ENCODE measurements at places on chromosomes 6 and 20.

DNA sequence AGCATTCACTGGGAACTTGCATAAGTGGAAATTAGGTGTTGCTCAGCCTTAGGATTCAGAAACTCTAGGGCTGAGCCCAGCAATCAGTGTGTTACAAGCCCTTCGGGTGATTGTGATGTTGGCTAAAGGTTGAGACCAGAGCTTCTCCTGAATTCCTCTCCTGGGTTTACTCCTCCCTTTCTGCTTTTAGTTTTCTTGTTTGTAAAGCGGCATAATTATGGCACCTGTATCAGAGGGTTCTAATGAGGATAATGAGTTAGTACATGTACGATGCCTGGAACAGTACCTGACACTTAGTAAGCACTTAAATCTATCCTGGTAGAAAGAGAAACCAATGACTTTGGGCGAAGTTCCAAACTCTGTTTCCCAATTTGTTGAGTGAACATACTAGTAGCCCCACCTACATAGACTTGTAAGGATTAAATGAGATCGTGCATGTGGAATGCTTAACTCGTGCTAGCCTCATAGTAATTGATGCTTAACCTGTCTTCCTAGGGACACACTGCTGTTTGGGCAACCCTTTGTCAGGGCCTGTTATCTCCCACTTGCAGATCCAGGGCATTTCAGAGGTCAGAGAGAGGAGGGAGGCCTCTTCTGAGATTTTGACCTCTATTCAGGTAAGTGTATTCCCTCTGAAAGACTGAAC lies 932 bp upstream of the EZR start:
- no peak for DNase-seq

DNA sequence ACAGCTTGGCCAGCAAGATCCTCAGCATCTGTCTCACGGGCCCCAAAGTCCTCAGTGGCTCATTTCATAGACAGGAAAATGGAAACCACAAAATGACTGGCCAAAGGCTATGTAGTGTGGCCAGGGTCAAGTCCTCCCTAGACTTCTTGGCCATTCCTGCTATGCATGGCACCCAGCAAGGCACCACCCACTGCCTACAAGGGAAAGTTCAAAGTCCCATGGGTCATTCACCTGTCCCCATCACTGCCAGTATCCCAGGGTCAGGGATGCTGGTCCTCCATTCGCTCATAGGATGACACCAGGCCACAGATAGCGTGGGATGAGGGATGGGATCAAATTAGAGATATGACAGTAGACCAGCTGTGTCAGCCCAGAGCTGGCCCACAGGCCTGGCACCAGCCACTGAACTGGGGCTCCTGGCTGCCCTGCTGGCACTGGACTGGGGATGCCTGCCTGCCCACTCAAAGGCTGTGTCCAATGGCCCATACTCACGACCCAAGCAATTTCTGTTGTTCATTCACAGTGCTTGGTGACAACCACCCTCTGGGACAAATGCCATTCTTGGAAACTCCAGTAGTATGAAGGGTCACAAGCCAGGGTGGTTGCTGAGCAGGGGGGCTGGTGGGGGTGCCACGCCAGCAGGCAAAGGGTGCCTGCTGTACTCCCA lies 11.6 kb downstream of the ADISSP start:
- DNase-seq: no peak

GRCh38 chr6:84618046-84618752 lies 146.2 kb downstream of the TBX18 start:
- no peak for DNase-seq

DNA sequence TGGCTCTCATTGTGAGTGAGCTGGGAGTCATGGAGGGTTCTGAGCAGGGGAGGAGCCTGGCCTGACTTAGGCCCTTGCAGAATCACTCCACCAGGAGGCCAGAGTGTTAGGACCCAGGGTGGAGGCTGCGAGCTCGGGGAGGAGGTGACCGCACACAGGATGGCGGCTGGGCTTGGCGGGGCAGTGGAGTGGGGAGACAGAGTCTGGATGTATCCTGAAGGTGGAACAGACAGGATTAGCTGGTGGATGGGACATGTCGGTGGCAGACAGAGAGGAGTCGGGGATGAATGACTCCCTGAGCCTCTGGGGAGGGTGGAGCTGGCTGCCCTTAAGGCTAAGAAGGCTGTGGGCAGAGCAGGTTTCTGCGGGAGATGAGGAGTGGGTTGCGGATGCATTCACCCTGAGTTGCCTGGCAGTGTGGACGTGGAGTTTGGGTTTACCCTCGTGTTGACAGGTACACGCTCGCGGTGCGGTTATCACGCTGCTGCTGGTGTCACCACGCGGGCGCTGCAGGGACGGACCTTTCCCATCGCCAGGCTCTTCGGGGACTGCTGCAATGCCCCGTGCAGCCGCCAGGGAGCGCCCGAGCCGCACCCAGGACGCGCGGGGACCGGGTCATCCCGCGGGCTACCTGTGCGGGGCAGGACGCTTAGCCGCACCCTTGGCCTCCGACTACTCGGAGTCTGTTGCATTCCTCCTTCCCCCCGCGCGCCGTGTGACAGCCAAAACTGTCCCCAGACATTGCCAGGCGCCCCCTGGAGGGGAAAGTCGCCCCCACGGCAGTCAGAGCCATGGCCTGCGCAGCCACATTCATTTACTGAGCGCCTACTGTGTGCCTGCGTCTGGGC lies 43.0 kb upstream of the PTGIS start:
- peak; percentile 90 for DNase-seq

DNA sequence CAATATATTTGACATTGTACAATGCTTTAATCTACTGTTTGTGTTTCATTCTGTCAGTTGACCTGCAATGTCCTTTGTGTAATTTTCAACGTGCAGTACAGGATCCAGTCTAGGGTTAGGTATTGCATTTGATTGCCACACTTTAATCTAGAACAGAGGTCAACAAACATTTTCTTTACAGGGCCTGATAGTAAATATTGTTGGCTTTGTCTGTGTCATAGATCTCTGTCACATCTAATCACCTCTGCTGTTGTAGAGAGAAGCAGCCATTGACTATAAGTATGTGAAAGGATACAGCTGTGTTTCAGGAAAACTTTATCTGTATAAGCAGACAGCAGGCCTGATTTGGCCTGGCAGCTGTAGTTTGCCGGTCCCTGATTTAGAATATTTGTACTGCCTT lies 39.3 kb downstream of the ATRN start:
- DNase-seq: no peak

- no peak for DNase-seq
These were observed 150.1 kb downstream of the SASH1 start for GRCh38 chr6:148492654-148493290.

GRCh38 chr6:45156075-45156474 lies 172.1 kb upstream of the RUNX2 start:
- DNase-seq: no peak

GRCh38 chr20:675033-675452 lies 559 bp downstream of the SCRT2 start:
- DNase-seq: no peak

DNA sequence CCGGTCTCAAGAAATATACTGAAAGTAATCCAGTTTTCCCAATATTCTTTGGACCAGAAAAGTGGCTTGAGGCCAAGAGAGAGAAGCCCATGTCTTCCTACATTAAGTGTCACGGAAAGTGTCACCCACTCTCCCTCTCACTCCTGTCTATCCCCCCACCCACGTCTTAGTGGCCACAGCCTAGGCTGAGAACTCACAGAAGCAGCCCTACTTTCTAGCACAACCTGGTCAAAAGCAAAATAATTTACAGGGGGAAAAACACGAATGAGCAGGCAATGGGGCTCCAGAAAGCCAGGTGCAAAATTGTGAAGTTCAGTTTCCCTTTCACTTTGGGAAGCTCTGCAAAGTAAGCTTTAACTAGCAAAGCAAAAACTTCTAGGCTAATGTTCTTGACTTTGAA lies 118.0 kb downstream of the OPRM1 start:
- DNase-seq: no peak

DNA sequence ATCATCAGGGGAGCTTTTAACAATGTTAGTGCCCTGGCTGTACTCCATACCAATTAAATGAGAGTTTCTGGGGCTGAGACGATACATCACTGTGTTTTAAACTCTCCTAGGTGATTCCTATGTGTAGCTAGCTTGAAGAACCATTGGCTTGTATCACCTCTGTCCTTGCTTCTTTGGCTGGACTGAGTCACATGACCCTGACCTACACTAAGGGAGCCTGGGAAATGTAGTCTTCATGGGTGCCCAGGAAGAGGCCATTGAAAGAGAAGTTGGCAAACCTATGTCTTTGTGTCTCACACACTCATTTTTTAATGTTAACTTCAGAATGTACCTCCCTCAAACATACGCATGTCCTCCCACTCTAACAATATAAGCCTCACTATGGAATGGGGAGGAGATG lies 506.6 kb downstream of the DHX35 start:
- DNase-seq: peak; percentile 6

GRCh38 chr6:150634176-150634963 lies 34.7 kb downstream of the PLEKHG1 start:
- DNase-seq: no peak

DNA sequence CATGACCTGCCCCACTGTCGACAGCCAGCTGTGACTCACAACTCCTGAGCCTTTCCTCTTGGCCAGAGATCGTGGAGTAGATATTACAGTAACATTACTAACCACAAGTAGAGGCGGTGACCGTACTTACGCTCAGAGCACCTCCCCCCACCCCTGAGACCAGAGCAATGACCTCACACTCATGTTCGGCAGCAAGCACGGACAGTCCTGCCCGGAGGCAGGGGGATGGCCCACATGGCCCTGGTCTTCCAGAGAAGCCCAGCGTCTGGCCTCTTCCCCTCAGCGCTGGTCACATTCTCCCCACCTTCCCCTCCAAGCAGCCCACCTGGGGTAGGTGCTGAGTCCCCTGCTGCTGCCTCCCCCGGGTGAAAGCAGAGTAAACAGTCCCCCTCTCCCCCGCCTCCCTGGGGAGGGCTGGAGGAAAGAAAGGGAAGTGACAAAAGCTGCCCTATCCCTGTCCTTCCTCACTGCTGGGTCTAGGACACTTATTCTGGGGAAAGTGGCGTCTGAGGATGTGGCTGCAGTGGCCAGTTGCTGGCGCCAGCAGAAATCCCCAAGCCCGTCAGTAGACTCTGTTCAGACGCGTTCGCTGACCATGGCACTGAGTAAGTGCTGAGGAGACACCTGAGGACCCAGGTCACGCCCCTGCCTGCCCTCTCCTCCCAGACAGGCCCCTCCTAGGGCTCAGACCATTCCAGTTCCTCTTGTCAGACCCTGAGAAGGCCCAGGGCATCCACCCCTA lies 68.5 kb downstream of the MRPL14 start:
- DNase-seq: peak; percentile 98

DNA sequence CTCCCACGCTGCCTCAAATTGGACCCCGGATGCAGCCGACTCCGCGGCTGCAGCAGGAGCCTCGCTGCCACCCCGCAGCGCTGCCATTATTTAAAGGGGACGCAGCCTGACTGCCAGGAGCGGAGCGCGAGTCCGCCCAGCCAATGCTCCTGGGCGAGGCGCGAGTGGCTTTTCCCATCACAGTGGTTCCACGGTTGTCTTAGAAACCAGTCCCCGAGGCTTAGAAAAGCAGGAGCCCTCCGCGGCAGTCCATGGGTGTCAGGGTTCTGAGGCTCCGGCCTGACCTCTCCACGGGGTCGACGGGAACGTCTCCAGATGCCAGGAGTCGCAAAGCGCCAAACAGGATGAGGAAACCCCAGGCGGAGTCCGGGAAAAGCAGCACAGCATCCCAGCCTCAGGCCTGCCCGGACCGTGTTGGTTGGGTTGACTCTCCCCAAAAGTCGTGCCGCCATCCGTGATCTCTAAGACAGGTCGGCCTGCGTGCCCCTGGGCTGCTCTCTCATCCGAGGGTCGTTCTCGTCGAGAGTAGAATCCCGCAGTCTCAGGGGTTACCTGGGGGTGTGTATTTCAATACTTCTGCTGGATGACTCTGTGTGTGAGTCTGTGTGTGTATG lies 975.8 kb upstream of the DEFB115 start:
- no peak for DNase-seq

GRCh38 chr6:40183902-40184301 lies 249.6 kb upstream of the MOCS1 start:
- DNase-seq: no peak

DNA sequence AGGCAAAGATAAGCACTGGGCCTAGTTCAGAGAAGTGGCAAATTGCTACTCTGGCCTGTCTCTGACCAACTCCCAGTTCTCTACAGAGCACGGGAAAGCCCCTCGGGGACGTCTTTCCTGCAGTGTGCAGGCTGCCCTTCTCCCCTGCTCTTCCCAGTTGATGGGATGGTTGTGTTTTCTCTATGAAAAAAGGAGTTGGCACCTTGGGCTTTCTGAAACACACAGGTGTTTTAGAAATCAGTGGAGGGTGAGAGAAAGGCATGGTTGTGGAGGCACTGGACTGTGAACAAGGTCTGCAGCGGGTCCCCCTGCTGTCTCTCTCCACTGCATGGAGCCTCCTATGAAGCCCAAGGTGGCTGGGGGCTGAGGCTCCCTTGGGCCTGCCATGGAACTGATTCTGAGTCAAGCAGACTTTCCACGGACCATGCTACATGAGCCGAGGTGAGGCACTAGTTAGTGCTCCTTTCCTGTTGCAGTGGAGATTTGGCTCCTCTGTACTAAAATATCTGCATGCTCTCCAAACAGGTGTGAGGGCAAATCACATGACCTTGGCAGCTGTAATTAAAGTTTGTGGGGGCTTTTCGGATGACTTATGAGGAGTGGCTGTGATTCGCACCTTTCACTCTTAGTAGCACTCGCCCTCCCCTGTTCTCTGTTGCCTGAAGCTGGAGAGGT lies 16.3 kb downstream of the GTSF1L start:
- DNase-seq: no peak

GRCh38 chr6:13531956-13532355 lies 42.4 kb upstream of the SIRT5 start:
- no peak for DNase-seq

DNA sequence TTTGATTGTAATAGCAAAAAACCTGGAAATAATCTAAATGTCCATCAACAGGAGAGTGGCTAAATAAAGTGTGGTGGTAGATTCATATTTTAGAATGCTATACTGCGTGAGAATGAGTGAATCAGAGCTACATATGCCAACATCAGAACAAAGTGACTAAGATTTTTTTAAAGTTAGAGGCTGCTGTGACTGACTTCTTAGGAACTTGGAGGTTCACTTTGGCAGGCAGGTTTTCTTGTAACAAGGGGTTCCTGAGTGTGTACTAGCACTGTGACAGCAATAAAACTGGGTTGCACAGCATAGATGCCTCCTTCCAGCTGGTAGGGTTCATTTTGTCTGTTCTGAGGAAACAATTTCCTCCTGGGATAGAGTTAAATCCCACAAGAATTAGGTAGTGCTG lies 75.3 kb upstream of the ENPP5 start:
- no peak for DNase-seq

GRCh38 chr6:156807795-156808194 lies 30.6 kb downstream of the ARID1B start:
- no peak for DNase-seq

- no peak for DNase-seq
These were observed 43.4 kb upstream of the SUPT3H start for GRCh38 chr6:45420909-45421708.

GRCh38 chr6:169816975-169817374 lies 65.6 kb downstream of the ERMARD start:
- DNase-seq: no peak
